ENCODE measurements at places on chromosomes 3 and 15.

- no peak for DNase-seq
Measured at GRCh38 chr15:67240235-67241131, 14.0 kb downstream of the AAGAB start.

DNA sequence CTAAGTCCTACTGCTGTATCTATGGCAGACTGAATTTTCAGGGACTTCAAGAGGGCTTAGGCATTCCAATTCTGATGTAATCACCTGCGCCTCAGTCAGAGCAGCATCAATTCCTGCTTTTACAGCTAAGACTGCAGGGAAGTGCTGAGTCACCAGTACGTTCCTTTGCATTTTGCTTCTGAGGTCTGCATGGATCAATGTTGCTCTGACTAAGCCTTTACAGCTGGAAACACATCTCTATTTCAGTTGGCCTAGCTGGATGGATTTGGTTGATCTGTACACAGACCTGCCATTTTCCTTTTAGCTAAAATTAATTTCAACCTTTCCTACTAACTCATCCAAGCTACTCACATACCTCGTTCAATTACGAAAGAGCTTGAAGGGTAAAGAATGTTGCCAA lies 51.3 kb downstream of the ETV5 start:
- no peak for DNase-seq

DNA sequence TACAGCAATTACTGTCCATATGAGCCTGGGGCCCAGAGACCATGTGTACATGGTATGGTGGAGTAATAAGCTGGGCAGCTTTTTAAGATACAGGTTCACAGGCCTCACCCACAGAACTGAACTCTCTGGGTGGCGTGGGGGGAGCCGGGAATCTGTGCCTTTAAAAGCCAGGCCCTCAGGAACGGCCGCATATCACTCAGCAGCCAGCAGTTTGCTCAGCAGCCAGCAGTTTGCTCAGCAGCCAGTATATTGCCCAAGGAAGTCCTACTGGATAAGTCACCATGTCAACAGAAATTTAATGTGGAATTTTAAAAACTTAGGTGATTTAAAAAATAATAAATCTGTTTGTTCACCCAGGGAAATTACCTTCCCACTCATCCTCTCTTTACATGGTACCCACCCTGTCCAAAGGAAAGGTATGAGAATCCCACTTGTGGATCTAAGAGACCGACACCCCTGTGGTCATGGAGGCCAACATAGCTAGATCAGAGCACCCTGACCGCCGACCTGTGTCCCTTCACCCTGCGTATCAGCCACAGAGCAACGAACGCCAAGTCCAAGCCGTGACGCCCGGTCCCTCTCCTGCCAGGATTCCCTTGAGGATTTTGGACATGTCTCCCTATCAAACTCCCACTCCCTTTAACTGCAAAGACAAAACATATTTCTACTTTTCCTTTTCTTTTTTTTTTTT lies 95.7 kb upstream of the CHRM5 start:
- no peak for DNase-seq

GRCh38 chr15:68637767-68638404 lies 59.1 kb downstream of the CORO2B start:
- no peak for DNase-seq

- no peak for DNase-seq
Measured at GRCh38 chr15:70186152-70186551, 88.4 kb upstream of the TLE3 start.

- no peak for DNase-seq
Measured at GRCh38 chr3:33624756-33625155, 93.3 kb downstream of the CLASP2 start.

GRCh38 chr3:162295323-162295983 lies 798.8 kb downstream of the OTOL1 start:
- DNase-seq = no peak

DNA sequence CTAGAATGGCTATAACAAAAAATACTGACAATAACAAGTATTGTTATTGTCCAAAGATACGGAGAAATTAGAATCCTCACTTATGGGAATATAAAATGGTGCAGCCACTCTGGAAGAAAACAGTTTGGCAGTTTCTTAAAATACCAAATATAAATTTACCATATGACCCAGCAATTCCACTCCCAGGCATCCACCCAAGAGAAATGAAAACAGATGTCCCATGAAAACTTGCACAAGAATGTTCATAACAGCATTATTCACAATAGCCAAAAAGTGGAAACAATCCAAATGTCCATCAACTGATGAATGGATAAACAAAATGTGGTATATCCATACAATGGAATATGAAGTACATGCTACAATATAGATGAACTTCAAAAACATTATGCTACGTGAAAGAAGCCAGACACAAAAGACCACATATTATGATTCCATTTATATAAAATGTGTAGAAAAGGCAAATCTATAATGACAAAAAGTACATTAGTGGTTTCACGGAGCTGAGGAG lies 9.4 kb downstream of the AAGAB start:
- no peak for DNase-seq

- DNase-seq = no peak
Measured at GRCh38 chr3:3027976-3028567, 82.1 kb downstream of the IL5RA start.

DNA sequence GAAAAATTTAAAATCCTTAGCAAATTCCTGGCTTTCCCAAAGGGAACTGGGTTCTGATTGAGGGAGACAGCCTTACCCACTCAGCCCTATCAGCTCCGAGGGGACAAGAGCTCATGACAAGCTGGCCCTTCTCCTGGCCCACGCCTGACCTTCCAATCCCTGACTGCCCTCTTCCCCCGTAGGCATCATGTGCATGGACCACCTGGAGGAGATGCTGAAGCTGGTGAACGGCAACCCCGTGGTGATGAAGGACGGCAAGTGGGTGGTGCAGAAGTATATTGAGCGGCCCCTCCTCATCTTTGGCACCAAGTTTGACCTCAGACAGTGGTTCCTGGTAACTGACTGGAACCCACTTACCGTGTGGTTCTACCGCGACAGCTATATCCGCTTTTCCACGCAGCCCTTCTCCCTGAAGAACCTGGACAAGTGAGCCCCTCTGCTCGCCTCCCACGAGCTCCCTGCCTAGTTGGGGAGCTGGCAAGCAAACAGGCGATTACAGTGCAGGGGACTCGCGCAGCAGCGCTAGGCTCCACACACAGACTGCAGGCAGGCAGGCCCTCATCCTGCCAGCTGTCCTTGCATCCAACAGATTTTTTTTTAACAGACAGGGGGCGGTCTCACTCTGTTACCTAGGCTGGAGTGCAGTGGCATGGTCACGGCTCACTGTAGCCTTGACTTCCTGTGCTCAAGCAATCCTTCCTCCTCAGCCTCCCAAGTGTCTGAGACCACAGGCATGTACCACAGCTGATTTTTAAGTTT lies 16.8 kb downstream of the RPUSD3 start:
- DNase-seq = no peak

GRCh38 chr15:36313021-36313420 lies 266.4 kb upstream of the CDIN1 start:
- DNase-seq = no peak

DNA sequence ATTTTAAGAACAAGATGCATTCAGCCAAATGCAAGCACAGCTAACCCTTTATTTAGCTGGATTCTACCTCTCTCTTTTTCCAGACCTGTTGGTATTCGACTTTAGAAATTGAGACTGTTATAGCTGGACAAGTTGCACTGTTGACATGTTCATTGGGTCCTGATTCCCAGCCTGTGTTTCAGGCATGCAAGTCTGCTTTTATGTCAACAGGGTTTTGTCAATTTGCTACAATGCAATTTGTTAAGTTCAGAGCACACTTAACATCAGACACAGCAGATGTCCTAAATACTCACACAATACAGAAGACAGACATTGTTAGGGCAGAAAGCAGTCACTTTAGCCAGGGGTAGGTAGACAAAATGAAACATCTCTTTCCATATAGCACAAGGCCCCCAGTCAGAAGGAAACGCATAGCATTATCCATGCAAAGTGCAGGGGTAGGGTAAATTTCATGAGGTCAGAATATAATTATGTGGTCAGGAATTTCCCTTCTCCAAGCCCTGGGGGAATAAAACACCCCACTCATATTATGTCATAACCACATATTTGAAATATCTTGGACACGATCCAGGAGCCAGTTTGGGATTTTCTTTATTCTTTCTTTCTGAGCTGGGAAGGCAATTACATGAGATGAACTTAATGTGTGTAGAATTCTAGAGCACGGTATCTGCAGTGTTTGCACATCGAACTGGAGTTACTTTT lies 504.1 kb downstream of the NTRK3 start:
- no peak for DNase-seq

GRCh38 chr15:40952301-40952900 lies 870 bp upstream of the CHAC1 start:
- no peak for DNase-seq

GRCh38 chr3:170560717-170561382 lies 25.0 kb downstream of the SLC7A14 start:
- DNase-seq = no peak

DNA sequence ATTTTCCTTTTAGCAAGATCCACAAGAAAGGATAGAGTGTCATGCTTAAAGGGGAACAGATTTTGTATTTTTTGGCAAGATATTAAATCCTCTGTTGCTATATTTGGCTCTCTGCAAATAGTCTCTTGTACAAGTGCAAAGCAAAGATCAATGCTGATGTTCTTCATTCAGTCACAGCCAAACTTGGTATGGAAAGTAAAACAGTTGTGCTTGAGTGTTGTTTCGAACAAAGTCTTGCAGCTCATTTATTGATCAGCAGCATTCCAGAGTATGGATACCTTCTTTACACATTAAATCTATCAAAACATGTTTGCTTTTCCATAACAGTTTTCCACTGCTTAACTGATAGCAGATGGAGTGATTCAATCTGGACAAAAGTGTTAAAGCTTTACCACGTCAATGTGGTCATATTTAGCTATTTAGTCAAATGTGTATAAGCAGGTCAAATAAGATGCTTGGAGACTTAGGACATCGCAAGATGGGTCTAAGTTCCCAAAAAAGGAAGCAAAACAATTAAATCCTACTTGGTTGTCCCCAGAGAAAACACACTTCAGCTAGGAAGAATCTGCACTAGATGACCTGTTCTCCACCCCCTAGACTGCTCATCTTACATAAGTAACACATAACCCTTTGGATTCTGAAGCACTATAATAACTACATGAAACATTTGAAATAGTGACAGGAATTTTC lies 52.4 kb downstream of the VGLL3 start:
- DNase-seq = no peak

GRCh38 chr15:89533861-89534544 lies 37.6 kb upstream of the RHCG start:
- DNase-seq = no peak

GRCh38 chr3:53489386-53489785 lies 5.0 kb upstream of the CACNA1D start:
- no peak for DNase-seq

DNA sequence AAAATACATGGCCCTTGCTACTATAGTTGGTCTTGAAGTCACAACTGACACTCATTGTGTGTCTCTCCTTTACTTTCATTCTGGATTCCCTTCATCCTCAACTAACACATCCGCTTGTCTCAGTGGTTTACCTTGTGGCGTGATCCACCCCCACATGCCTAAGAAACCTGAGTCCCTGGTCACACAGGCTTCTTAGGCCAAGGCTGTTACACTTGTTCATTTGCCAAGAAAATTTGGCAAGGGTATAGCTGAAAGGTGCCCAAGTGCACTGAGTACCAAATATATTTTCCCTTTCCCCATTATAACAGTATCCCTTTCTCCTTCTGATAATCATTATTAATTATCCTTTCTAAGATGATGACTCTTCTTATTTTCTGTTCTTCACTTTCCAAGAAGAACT lies 207.6 kb upstream of the STAC start:
- no peak for DNase-seq

- DNase-seq = no peak
Measured at GRCh38 chr3:160183345-160184076, 41.7 kb upstream of the C3orf80 start.

DNA sequence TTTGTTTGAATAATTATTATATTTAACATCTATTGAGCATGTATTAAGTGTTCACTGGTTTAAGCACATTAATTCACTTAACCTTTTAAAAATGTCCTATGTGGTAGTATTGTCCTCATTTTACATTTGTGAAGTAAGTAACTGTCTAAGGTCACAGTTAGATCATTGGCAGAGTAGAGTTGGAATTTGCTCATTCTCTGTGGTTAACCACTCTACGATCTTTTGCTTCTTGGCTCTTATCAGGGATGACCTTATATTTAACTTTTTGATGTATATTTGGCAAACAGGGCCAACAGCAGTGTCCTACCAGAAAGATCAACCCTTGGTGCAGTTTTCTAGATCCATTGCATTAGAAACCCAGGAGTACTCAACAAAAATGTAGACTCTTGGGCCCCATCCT lies 34.0 kb downstream of the PXK start:
- no peak for DNase-seq

DNA sequence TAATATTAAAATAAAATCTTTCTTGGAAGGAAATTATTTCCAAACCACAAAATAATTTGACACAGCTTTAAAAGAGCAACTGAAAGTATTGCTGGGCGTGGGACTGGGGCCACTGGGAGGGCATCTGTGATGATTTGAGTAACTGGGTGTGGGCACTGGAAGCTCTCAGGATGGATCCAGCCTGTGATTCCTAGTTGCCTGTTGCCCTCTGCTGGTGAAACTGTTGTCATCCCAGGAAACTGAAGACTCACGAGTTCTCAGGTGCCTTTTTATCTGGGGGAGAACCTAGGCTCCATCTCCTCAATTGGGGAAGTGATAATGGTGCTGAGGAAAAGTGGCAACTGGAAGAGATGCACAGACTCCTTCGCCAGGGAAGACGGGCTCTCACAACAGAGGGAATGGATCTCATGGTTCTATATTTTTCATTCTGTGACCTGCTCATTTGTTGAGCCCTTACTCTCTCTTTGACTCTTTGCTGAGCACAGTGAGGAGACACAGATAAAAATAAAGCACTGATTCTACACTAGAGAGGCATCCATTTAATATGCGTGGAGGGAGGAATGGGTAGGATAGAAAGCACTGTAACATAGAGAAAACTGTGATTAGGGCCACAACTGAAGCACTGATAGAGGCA lies 61.6 kb downstream of the TPRG1 start:
- peak; percentile 34 for DNase-seq

GRCh38 chr3:146052056-146052790 lies 108.8 kb downstream of the PLOD2 start:
- DNase-seq = no peak

- no peak for DNase-seq
Measured at GRCh38 chr3:107525644-107526305, 3.0 kb downstream of the BBX start.

- DNase-seq = no peak
Measured at GRCh38 chr3:32435911-32436815, 44.5 kb downstream of the CMTM7 start.

DNA sequence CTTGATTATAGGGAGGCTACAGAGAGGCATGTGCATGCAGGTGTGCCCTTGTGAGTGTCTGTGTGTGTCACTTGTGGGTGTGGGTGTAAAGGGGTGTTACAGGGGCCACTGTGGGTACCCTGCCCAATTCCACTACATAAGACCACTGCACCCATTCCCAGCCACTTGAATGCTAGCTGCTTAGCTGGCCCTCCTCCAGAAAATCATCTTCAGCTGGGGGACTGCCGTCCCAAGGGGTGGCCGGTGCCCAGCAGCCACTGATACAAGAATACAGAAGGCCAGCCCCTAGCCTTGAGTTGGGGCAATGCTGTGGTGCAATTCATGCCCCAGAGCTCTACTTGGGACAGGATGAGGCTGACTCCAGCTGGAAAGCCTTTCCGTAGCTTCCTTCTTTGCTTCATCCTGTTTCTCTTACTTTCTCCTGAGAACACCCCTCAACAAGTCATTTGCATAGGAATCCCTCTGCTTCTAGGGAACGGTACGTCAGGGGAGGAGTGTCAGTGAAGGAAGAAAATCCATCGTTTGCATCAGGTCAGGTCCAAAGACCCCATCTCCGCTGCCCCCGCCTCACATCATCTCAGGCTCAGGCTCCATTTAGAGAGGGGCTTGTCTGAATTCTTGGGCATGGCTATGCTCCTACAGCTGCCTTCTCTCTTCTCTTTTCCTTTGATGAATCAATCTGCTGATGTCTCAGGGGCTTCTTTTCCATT lies 72.0 kb downstream of the SCN5A start:
- no peak for DNase-seq
